ENCODE measurements at places on chromosomes 1 and 21. TPM values are rescaled to one million over a fixed set of nuclear protein-coding genes. Genes with fewer than 3 reads are reported as not detected.

Gene DCAF8
- 299 TPM for total RNA-seq

DNA sequence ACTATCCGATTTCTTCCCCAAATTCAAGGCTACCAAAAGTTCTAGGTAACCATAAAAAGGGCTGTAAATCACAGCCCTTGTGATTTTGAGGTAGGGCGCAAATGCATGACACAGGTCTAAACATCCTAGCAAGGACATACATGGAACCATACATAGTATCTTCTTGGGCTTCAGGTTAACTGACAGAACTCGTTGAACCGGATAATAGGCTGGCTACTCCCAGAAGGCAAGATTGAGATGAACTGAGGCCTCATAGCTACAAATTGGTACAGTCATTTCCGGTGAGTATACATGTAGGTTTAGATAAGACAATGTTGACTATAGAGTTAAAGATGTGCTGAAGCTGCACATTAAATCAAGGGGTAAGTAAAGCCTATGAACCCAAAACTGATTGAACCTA lies 27.3 kb upstream of the TP53BP2 start:
- no peaks in the 10 kb centered on the region for H3K27me3 ChIP-seq
- no peak overlapping the region for H3K4me3 ChIP-seq
- DNase-seq = no peak
- H3K27ac ChIP-seq = no peak overlapping the region
- no peaks in the 10 kb centered on the region for H3K36me3 ChIP-seq

Gene FAM177B
- total RNA-seq = not detected

Gene SPRR2E
- total RNA-seq = 1.2 TPM

Gene SLC9C2
- total RNA-seq = 0.93 TPM

GRCh38 chr21:26840201-26840600 lies 5.0 kb downstream of the ADAMTS1 start:
- H3K4me1 ChIP-seq = peaks cover 36% of the 10 kb centered on the region
- no peak for DNase-seq

DNA sequence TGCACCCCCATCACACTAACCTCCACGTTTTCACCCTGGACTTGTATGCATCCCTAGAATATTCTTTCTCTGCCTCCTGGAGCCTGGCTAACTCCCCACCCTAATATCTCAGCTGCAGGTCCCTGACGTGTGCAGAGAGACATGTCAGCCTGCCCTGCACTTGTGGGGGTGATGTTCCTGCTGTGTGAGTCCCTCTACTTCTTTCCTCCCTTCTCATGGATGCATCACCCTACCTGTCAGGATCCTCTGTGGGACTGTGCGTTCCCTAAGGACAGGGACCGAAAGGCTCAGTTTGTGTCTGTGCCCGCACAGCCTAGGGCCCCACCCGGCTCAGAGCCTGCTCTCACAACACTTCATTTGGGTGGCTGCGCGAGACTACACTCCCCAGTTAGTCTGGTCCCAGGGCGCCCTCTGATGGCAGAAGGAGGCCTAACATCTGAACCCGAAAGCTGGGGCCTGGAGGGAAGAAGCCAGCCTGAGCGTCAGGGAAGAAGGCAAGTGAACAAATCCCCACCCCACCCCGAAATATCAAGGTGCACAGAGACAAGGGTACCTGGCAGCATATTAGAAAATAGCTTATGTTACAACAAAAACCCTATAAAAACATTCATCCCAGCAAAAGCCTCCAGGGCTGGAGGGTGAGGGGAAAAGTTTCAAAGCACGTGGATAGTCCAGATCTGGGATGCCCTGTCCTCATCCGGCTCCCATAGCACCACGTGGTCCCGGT lies 3.7 kb downstream of the CD52 start:
- no peak overlapping the region for H3K4me3 ChIP-seq
- H3K27ac ChIP-seq = no peak overlapping the region
- H3K27me3 ChIP-seq = no peaks in the 10 kb centered on the region
- H3K4me1 ChIP-seq = peaks cover 14% of the 10 kb centered on the region

DNA sequence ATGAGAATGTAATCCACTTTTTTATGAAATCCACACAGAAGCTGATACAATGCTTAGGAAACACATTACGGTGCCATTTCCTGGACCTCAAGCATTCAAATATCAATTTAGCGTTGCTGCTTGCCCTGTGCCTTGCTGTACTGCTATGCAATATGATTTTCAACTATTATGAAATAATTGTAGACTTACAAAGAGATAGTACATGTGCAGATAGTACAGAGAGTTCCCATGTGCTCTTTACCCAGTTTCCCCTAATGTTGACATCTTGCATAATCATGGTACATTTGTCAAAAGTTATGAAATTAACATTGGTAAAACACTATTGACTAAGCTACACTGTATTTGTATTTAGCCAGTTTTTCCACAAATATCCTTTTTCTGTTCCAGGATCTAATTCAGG lies 37.7 kb upstream of the PTBP2 start:
- H3K4me3 ChIP-seq = no peak overlapping the region
- H3K27me3 ChIP-seq = no peaks in the 10 kb centered on the region
- no peak for DNase-seq
- no peaks in the 10 kb centered on the region for H3K36me3 ChIP-seq
- H3K27ac ChIP-seq = no peak overlapping the region

GRCh38 chr1:229648406-229648805 lies 22.4 kb downstream of the URB2 start:
- H3K27ac ChIP-seq = no peak overlapping the region
- peaks cover 32% of the 10 kb centered on the region for H3K36me3 ChIP-seq
- H3K4me3 ChIP-seq = no peak overlapping the region

- no peaks in the 10 kb centered on the region for H3K36me3 ChIP-seq
- H3K27me3 ChIP-seq = no peaks in the 10 kb centered on the region
- no peak overlapping the region for H3K4me3 ChIP-seq
- no peak for DNase-seq
- H3K4me1 ChIP-seq = peaks cover 2% of the 10 kb centered on the region
- H3K27ac ChIP-seq = no peak overlapping the region
Observed at GRCh38 chr1:41953291-41953690, 34.6 kb upstream of the HIVEP3 start.

Gene RIMKLA
- 0.31 TPM for total RNA-seq

Gene WNT3A
- total RNA-seq = not detected

DNA sequence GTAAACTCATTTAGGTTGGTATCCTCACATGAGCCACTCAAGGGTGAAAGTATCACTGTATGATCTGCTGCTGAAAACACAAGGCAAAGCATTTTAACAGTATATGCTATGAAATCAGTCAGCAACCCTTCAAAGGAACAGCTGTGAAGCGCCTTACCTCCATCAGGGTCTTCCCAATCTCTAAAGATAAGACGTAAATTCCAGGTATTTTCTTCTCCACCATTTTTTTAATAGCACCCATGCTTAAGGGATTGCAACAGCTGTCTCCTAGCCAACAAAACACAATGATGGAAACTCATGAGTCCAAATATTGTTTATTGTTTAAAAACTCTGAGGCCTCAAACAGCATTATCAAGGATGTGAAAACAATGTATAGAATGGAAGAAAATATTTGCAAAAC lies 4.8 kb downstream of the PPT1 start:
- no peak for DNase-seq
- no peak overlapping the region for H3K27ac ChIP-seq
- H3K27me3 ChIP-seq = no peaks in the 10 kb centered on the region
- H3K4me3 ChIP-seq = no peak overlapping the region

- no peak for DNase-seq
- H3K36me3 ChIP-seq = peaks cover 2% of the 10 kb centered on the region
- H3K4me1 ChIP-seq = peaks cover 33% of the 10 kb centered on the region
- no peak overlapping the region for H3K4me3 ChIP-seq
Observed at GRCh38 chr21:21010698-21011097, 12.5 kb downstream of the NCAM2 start.

DNA sequence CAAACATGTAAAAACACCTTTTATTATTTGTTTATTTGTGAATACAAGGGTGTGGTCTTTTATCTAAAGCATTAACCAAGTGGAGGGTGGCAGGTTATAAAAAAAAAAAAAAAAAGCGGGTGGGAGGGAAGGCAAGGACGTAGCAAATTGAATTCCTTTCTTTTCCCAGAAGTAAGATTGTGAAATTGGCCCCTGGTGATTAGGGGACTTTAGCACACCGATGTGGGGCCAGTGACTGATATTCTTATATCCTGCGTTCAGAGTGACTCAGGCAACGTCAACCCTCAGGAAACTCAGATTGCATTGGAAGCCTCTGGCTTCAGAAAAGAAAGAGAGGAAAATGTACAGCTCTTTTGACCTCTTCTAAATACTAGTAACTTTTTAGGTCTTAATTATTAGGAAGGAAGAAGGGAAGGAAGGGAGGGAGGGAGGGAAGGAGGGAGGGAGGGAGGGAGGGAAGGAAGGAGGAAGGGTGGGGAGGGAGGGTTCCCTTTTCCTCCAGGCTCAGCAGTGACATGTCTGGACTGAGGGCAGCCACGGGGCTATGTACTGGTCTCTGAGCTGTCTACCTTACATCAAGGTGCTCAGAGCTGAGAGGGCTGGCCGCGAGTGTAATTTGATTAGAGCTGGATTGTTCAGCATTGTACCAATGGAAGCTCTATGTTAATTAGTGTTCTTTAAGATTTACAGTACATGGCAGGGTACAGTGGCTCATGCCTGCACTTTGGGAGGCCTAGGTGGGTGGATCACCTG lies 30.2 kb downstream of the EVA1C start:
- H3K36me3 ChIP-seq = peaks cover 1% of the 10 kb centered on the region
- no peaks in the 10 kb centered on the region for H3K4me1 ChIP-seq
- H3K27me3 ChIP-seq = peaks cover 40% of the 10 kb centered on the region
- H3K4me3 ChIP-seq = no peak overlapping the region

Gene TMEM52
- 2.5 TPM for total RNA-seq

- H3K36me3 ChIP-seq = no peaks in the 10 kb centered on the region
- H3K27me3 ChIP-seq = no peaks in the 10 kb centered on the region
Observed at GRCh38 chr1:87435484-87435883, 106.8 kb downstream of the LMO4 start.

Gene SMPDL3B
- 8.4 TPM for total RNA-seq

Gene BATF3
- total RNA-seq = 1.0 TPM

DNA sequence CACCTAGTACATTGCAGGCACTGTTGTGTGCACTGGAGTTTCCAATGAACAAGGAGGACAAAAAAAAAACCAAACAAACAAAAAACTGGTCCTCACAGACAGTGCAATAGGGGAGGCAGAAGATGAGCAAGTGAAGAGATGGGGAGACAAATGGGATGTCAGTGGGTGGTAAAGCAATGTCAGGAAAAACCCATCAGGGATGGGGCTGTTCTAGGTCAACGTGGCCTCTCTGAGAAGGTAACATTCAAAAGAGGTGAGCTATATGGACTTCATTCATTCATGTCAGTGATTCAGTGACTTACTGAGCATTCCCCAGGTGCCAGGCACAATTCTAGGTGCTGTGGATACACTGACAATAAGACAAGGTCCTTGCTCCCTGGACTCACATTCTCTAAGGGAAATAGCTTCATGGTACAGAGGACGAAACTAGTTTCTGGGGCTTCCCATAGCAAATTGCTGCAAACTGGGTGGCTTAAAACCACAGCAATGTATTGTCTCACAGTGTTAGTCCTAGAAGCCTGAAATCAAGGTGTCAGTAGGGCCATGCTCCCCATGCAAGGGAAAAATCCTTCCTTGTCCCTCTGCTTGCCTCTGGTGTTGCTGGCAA lies 140.5 kb upstream of the KLHDC7A start:
- DNase-seq = no peak
- H3K4me1 ChIP-seq = no peaks in the 10 kb centered on the region
- H3K4me3 ChIP-seq = no peak overlapping the region
- no peak overlapping the region for H3K27ac ChIP-seq
- H3K27me3 ChIP-seq = peaks cover 32% of the 10 kb centered on the region

DNA sequence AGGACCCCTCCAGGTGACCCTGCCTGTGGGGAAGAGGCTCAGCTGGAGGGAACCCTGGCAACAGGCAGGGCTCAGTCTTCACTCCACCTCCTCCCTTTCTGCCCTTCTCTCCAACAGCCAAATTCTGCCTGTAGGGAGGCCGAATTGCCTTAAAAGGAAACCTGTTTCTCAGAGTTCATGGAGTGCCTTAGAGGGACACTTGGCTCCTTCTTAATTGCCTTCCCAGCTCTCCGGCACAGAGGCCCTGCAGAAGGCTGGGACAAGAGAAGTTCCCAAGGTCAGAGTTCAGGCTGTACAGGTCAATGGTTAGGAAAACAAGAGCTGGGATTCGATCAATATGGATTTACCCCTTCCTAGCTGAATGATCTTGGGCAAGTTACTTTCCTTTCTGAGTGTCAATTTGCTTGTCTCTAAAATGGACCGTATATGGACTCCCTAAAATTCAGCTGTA lies 6.2 kb downstream of the CSRP1 start:
- H3K4me3 ChIP-seq = no peak overlapping the region
- H3K4me1 ChIP-seq = peaks cover 67% of the 10 kb centered on the region
- DNase-seq = no peak
- no peaks in the 10 kb centered on the region for H3K36me3 ChIP-seq

Gene CYP4A11
- not detected for total RNA-seq

- H3K27me3 ChIP-seq = no peaks in the 10 kb centered on the region
- no peak for DNase-seq
- H3K4me1 ChIP-seq = no peaks in the 10 kb centered on the region
Observed at GRCh38 chr1:166738140-166738539, 101.1 kb upstream of the POGK start.

Gene TMEM61
- total RNA-seq = 0.47 TPM

- peaks cover 2% of the 10 kb centered on the region for H3K36me3 ChIP-seq
- no peak for DNase-seq
- H3K27ac ChIP-seq = peak overlapping the region; percentile 50
- peaks cover 27% of the 10 kb centered on the region for H3K4me1 ChIP-seq
- H3K27me3 ChIP-seq = no peaks in the 10 kb centered on the region
Observed at GRCh38 chr21:27192281-27192949, 225.5 kb upstream of the ADAMTS5 start.

- H3K27ac ChIP-seq = no peak overlapping the region
- peaks cover 6% of the 10 kb centered on the region for H3K4me1 ChIP-seq
- no peak for DNase-seq
- no peaks in the 10 kb centered on the region for H3K36me3 ChIP-seq
- H3K27me3 ChIP-seq = peaks cover 88% of the 10 kb centered on the region
Observed at GRCh38 chr1:50976111-50976889, 6.3 kb downstream of the CDKN2C start.

Gene NDUFS5
- total RNA-seq = 186 TPM

DNA sequence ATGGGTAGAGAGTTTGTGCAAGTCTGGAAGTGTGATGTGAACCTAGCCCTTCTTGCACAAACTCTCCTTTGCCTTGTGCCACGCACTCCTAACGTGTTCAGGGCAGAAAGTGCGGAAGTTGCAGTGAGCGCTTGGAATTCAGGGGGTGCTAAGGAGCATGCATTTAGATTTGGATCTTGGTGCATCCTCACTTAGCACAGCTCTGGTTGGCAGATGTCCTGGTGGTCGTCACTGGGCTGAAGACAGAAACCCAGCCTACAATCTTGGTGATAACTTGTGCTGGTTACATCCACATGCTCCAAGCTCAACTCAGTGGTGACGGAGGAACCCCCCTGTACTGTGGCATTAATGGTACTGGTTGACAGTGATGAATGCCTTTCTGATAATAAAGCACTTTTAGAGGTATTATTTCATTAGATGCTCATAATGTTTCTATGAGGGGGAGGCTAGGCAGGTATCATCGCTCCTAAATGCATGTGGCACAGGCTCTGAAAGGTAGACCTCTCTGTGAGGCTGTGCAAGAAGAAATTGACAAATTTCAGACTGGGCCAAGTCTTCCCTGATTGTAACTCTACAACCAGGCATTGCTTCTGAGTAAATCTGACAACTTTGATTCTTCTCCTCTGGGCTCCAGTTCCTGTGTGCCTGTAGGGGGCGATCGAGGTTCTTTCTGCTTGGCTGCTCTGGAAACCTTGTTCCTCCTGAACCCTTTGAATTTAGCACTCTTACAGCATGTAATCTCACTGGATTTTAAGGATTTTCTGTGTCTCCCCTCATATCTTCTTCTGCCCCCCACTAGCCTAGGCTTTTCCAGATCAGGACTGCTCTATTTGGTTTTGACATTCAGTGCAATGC lies 40.6 kb downstream of the MAPKAPK2 start:
- H3K27me3 ChIP-seq = no peaks in the 10 kb centered on the region
- H3K36me3 ChIP-seq = peaks cover 3% of the 10 kb centered on the region
- H3K4me1 ChIP-seq = peaks cover 7% of the 10 kb centered on the region
- DNase-seq = no peak

Gene KRTAP19-3
- not detected for total RNA-seq

Gene TNFSF4
- 2.1 TPM for total RNA-seq
